ENCODE measurements at places on chromosomes 5 and 9. TPM values are rescaled to one million over a fixed set of nuclear protein-coding genes. Genes with fewer than 3 reads are reported as not detected.

DNA sequence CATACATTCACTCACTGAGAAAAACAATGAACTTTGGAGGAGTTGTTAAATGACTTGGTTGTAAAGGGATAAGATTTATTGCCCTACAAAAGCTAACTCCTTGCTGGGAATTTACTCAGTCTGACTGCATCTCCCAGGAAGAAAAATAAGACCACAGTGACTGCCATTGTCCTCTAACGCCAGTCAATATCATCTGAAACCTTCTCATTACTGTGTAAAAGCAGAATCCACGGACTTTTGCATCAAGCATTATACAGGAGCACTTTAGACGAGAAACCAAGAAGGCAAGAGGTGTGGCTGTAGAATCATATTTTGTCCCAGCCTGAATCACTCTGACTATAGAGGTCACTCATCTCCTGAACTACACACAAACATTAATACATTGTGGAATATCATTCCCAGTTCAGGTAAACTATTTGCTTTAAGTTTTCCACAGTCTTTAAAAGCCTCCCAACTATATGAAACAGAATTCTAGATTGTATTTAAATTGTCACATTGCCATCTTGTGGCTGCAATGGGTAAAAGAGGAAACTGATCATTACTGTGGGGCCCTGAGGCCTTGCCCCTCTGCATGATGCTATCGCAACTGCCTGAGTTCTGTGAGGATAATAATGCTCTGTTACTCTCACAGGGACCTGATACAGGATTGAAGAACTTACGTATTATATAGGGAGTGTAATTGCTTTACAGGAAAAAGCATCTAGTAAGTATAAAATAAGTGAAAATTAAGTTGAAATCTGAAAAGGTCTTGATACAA, 142.9 kb downstream of the SLCO4C1 start:
- peak; percentile 48 for DNase-seq

- DNase-seq = no peak
Measured at GRCh38 chr5:2003690-2004365, 121.1 kb upstream of the IRX4 start.

The GPX3 gene
- total RNA-seq = 31.9 TPM

GRCh38 chr9:127539982-127540663, 72.0 kb upstream of the STXBP1 start:
- DNase-seq = no peak

The GLRA1 gene
- total RNA-seq = not detected

- DNase-seq = peak; percentile 25
Measured at GRCh38 chr5:142143878-142144277, 35.3 kb downstream of the NDFIP1 start.

The PCA3 gene
- total RNA-seq = not detected

- no peak for DNase-seq
Measured at GRCh38 chr9:89605465-89606048, 745 bp downstream of the GADD45G start.

All from HepG2 (cell line).